ENCODE measurements at places on chromosomes 3 and 15.

GRCh38 chr3:112143251-112143650, 10.2 kb upstream of the GCSAM start:
- DNase-seq = no peak

- no peak for DNase-seq
These were observed 83.1 kb upstream of the GADL1 start for GRCh38 chr3:30977592-30977991.

DNA sequence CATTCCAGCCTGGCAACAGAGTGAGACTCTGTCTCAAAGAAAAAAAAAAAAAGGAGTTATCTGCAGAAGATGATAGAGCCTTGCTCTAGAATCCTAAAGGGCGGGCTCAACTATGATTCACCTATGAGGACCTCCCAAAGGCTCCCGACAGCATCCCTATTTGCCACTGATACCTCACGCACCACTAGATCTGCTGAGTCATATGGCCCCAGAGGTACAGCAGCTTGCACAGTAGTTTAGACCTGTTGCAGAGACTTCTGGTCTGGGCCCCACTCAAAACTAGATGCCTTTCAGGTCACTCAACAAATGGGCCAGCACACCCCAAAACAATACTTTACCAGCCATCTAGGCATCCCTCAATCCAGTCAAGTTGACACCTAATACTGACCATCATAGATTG, 38.1 kb upstream of the PTX3 start:
- DNase-seq = no peak

DNA sequence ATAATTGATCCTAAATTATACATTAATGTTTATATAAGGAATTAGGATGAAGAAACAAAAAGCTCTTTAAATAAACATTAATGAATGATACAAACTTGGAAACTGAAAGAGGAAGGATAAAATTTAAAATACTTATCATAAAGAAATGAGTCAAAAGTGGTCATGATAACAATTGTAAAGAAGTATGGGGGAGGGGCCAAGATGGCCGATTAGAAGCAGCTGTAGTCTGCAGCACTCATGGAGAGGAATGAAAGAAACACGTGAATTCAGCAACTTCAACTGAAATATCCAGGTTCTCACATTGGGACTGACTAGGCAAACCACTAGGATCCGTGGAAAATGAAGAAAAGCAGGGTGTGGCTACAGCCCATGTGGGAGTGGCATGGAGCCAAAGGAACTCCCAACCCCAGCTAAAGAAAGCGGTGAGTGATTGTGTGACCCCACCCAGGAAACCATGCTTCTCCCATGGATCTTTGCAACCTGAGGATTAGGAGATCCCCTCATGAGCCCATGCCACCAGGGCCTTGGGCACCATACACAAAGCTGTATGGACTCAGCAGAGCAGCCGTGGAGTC, 13.1 kb upstream of the CP start:
- DNase-seq = no peak

DNA sequence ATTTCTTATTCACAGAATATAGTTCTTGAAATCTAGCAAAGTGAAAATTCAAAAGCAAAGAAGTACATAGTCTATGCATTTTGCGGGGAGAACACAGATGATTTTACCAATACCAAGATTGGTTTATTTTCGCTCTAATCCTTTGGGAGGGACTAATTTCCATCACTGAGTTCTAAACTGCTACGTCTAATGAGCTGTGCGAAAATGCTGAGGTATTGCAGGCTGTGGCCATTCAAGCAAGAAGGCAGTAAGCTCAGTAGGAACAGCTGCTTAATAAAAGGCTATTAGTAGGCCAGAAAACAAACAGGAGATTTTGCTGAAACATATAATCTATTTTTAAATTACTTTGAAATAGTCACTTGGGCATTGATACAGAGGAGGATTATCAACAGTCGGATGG, 379.0 kb downstream of the CNTN4 start:
- no peak for DNase-seq

GRCh38 chr15:44535523-44536301, 1.2 kb upstream of the EIF3J start:
- peak; percentile 13 for DNase-seq

DNA sequence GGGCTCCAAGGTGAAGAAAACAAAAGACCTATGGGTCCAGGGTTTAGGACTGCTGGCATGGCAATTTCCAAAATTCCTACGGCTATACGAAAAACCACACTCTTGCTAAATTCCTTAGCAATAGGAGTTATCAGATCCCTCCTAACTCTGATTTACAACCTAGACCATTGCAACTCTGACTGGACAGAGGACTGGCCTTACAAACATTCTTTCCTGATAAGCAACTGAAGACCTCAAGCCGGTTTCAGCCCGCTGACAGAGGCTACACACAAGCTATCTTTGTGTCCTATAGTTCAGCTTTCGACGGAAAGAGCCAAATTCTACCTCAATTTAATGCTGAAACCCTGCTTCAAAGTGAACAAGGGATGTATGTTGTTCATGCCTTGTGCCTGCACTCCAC, 38.3 kb upstream of the AGBL1 start:
- no peak for DNase-seq

DNA sequence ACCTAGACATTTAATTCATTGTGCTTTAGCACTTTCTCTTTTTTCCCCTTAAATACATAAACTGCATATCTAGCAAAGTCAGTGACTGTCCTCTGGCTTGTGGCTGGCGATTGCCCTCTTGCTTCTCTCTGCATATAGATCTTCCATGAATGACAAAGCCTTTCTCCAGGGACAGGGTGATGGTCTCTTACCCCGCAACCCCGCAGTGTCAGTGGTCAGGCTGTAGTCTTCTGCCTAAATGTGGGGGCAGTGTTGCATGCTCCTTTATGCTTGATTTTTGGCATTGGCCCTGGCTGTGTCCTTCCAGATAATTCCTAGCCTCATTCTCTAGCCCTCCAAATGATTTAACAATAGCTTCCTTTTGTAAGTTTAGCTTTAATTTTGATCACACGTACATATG, 407.8 kb downstream of the GABRB3 start:
- no peak for DNase-seq

- no peak for DNase-seq
These were observed 211.9 kb downstream of the CBLB start for GRCh38 chr3:105656651-105657504.

- no peak for DNase-seq
These were observed 436.2 kb downstream of the OCA2 start for GRCh38 chr15:27662892-27663291.

DNA sequence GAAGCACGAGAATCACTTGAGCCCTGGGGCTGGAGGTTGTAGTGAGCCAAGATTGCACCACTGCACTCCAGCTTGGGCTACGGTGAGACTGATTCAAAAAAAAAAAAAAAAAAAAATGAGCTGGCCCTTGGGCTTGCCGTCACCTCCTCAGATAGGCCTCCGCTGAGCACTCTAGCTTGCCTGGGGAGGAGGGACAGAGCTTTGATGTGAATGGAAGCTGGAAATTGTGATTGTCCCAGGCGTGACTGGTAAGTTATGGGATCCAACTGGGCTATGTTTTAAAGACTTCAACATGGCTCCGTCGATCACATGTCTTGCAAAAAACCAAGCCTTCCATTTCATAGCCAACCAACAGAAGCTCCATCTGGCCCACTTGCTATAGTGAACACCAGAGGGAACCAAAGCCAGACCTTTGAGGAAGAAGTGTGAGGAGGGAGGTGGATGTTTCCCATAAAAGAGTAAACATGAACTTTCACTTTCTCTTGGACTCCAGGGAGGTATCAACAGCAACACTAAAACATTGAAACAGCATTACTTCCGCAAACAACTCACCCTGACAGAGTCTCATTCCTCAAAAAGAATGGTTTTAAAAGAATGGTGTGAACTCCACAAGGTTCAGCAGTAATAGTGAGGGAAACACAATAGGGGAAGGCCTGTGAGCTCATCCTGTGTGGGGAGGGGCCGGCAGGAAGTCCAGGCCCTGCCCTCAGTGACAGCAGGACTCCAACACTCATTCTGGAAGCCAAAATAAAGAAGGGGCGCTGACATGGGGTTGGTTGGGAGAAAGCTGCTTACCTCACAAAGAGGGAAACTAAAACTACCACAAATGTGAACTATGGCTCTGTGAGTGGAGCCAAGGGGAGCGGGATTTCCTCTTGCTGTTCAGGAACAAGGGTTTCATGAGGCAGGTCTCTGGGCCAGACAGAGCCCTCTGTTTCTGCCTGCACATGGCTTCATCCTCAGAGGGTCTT, 59.2 kb upstream of the IL12A start:
- no peak for DNase-seq

- no peak for DNase-seq
These were observed 85.5 kb downstream of the DMXL2 start for GRCh38 chr15:51536965-51537574.

DNA sequence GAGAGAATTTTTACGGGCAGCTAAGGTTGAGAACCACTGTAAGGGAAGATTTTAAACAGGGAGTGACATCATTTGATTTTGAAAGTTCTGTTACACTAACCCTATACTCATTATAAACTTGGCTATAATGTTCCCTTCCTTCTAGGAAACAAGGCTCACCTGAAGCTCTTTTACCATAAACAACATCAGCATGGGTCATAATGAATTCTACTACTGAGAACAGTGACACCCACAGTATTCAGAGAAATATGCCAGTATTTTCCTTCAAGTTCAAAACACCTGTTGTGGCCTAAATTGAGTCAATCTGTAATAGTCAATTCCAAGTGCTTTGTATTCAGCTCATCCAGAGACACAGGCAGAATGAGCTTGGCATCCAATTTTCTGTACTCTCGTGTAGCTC, 175.3 kb upstream of the STT3B start:
- no peak for DNase-seq

GRCh38 chr3:158574646-158575045, 3.7 kb downstream of the MLF1 start:
- DNase-seq = no peak

DNA sequence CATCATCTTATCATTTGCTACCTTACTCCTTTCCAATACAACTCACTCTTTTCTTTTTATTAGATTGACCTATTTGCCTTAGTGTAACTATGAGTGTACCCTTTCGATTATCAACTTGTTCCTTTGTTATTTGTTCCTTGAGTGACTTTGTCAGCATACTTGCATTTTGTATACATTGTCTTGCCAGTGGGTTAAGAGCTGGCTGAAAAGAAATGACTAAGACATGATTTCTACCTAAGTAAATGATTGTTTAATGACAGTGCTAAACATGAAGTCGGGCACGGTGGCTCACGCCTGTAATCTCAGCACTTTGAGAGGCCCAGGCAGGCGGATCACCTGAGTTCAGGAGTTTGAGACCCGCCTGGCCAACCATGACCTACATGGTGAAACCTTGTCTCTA, 1042.3 kb downstream of the TBL1XR1 start:
- no peak for DNase-seq

- no peak for DNase-seq
These were observed 170.2 kb downstream of the FEZF2 start for GRCh38 chr3:62203152-62203551.

- DNase-seq = no peak
These were observed 329.8 kb upstream of the RASGRP1 start for GRCh38 chr15:38894243-38894948.

DNA sequence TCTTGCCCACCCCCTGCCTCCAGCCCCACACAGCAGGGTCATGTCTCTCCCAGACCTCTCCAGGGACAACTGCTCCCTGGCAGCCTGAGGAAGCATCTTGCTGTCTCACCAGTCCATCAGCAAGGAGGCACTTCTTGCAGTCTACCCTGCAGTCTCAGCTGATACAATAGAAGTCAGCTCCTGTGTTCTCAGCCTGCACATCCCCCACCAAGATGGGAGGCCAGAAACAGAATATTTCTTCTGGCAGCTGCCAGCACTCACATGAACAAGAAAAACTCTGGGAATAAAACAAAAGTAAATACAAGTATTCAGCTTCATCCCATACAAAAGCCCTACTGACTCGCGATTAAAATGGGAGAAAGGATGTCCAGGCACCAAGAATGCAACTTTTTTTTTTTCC, 457.4 kb upstream of the PROK2 start:
- no peak for DNase-seq

DNA sequence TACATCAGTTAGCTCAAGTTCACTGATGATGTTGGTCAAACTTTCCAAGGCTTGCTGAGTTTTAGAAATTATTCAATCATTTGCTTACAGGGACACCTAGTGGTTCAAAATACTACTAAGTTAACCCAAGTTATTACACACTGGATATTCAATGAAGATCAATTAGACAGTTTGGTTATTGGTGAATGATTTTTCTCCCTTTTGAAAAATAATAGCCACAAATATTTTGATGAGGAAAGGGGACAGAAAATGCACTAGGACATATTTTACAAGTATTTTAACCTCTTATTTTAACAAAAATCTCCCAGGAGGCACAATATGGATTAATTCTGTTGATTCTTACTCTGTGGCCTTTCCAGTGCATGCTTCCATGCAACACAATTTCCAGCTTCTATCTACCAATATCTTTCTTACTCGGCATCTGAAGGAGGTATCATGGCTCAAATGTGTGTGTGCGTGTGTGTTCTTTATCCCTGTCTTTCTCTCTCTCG, 20.1 kb upstream of the GOLGA6L2 start:
- no peak for DNase-seq

DNA sequence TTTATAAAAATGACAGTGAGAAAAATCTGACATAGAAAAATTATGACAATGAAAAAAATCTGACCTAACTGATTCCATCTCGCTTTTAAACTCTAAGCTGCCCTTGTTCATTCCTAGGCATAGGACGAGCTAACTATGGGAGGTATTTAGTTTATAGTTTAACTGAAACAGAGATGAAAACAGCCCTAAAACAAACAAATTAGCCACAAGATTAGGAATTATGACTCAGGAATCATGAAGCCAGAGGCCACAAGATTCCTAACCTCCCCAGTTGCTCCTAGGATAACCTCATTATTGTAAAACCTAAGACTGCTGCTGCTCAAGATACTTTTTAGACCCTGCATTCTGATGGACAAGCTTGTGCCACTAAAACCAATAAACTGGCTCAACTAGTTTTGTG, 122.7 kb upstream of the MNS1 start:
- DNase-seq = no peak

Measured in activated T-helper 9 cell treated with anti-CD3 and anti-CD28 coated beads, Interleukin-2, amount 50 U/mL, for 16 hours (primary cell).